NCI-H1092 treated with DMSO at 0.1 percent for 48 hours (cell line): ENCODE measurements at places on chromosomes 1 and 21.

- DNase-seq, result no peak
Measured at GRCh38 chr1:169381162-169381561, 13.2 kb downstream of the BLZF1 start.

GRCh38 chr1:210754878-210755665 lies 378.9 kb downstream of the KCNH1 start:
- peak; percentile 93 for DNase-seq

DNA sequence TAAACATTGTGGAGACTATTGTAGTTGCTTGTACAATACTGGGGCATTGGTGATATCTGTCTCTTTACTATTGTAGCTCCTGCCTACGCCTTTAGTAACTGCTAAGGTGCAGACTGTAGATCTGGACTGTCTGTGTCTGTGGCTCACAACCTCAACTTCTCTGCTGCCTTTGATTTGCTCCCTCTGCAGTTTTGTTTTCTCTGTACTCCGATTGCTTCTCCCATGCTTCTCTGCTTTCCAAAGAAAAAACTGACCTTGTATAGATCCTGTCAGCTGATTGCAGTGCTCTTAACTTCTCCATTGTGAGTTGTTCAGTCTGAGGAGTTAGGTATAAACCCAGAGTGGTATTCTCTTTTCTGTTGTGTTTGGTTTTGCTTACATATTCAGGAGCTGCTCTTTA lies 15.3 kb downstream of the MAGI3 start:
- DNase-seq, result no peak

DNA sequence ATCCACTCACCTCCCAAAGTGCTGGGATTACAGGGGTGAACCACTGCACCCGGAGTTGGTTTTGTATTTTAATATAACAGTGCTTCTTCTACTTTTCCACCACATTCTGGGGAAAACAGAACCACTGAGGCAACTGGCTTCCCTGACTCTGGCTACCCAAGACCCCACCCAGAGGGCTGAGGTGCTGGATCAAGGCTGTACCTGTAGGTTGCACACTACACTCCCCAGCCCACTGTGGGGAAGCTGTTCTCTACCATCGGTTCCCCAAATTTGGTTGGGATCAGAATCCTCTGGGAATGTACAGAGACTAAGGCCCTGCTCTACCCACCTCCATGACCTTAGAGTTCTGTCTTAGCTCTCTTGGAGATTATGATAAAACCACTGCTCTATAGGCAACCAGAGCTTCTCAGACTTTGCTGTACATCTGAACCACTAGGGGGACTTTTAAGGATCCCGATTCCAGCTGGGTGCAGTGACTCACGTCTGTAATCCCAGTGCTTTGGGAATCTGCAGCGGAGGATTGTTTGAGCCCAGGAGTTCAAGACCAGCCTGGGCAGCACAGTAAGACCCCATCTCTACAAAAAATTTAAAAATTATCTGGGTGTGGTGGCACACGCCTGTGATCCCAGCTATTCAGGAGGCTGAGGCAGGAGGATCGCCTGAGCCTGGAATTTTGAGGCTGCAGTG lies 51.6 kb downstream of the GNG4 start:
- no peak for DNase-seq

GRCh38 chr21:46269466-46269865 lies 15.9 kb downstream of the MCM3AP start:
- no peak for DNase-seq

DNA sequence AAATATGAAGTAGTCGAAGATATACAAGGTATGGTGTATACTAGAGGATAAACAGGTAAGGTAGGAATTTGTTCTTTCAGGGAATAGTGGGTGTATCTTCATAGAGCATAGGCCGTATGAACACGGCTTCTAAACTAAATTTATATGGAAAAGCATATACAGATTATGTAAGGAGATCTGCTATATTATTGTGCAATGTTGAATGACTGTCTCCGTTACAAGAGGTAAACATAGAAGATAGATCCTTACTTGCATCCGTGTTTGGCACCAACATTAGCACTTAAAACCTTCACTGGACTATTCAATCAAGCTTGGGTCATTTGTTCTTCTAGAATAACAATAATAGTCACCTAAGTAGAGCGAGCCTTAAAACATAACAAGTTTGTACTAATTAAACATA lies 45.9 kb downstream of the CLEC20A start:
- no peak for DNase-seq

DNA sequence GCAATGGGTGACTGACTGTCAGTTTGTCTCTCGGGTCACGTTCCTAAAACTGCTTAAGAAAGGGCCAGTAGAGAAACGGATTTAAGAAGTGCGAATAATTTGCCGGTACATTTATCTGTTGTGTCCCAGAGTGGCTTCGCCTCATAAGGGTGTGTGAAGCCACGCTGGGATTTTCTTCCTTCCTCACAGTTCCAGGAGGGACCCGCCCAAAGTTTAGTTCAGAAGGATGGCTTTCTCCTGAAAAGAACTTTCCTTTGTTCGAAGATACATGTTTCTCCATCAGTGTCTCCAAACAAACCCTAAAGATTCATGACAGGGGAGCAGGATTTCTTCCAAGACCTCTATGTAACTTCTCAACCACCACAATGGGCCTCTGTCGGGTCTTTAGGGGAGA lies 49.8 kb downstream of the ADAMTS1 start:
- DNase-seq, result no peak

DNA sequence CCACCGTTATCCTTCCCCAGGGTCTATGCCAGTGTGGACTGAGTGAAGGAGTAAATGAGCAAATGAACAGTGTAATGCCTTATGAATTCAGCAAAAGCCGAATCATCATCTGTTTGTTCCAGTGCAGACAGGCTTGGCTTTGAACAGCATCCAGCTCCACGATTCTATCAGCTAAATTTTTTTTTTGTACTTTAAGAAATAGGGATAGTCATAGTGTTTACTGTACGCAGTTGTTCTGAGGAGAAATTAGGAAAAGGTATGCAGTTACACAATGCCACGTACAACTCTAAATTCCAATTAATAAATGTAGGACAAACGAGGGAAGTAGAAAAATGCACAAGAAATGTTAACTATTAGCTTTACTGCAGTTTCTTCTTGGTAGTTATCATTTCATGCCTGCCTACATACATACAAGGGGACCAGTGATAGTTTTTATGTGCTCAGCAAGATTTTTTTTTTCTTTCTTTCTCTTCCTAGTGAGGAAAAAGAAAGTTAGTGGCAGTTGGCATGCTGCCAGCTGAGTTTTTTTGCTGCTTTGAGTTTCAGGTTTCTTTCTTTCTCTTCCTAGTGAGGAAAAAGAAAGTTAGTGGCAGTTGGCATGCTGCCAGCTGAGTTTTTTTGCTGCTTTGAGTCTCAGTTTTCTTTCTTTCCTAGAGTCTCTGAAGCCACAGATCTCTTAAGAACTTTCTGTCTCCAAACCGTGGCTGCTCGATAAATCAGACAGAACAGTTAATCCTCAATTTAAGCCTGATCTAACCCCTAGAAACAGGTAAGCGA lies at the start of gene IFI44L:
Gene IFI44L (plus strand): TSS at position 646 of the 777 bp plus-strand sequence. CDS start 7,468 bp downstream, outside the sequence.
- DNase-seq, result no peak

DNA sequence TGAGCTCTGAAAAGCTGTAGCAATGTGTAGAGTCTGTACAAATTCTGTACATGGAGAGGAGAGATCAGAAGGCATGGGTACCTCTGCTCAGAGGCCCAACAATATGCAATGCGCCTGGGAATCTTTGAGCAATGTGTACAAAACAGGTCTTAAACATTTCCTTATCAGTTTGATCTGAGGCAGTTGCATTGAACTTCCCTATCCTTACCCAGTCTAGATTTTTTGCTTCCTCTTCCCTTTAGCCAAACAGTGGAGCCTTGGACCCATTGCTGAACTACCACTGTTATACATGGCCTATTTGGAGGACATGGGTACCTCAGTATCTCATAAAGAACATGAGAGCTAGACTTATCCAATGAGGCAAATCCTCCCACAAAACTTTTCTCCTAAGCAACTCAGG lies 12.6 kb upstream of the MNDA start:
- no peak for DNase-seq

GRCh38 chr1:203207751-203208150 lies 21.2 kb upstream of the CHI3L1 start:
- no peak for DNase-seq

GRCh38 chr1:92446546-92446945 lies 40.2 kb downstream of the GFI1 start:
- DNase-seq, result no peak

GRCh38 chr1:154862907-154863306 lies 7.2 kb downstream of the KCNN3 start:
- no peak for DNase-seq

DNA sequence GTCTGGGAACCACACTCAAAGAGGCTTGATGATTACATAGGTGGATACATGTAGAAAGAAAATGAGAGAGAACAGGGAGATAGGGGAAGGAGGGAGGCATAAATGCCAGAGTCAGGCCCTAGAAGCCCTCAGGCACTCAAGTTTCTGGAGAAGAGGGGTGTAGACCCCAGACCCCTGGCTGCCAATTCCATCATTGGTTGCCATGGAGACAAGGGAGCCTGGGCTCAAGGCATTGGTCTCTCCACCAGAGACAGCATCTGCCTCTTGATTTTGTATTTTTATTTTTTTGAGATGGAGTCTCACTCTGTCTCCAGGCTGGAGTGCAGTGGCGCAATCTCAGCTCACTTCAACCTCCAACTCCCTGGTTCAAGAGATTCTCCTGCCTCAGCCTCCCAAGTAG lies 114.3 kb upstream of the GRIK3 start:
- DNase-seq, result no peak

DNA sequence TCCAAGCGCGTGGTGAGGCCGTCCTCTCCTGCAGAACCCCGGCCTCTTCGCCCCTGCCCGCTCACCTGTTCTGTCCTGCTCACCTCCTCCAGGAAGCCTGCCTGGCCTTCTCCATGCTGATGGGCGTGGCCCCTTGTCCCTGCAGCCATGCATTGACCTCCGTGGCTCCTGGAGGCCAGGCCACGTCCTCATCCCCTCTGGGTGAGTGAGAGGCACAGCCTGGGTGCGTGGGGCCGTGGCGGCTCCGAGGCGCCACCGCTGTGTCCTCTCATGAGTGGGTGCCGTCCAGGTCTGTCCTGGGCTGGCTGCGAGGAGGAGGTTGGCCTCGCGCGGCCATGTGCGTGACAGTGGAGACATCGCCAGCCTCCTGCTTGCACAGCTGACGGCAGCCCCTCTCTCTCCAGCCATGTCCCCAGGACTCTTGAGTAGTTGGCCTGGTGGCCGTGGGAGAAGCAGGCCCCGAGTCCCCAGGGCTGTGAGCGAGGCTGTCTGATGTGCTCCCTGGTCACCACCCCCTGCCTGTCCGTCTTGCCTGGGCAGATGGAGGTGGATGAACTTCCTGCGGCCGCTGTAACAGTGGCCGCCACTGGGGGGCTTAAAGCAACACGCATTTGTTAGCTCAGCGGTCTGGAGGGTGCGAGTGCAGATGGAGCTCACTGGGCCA lies 58.1 kb downstream of the PRKCZ start:
- no peak for DNase-seq

DNA sequence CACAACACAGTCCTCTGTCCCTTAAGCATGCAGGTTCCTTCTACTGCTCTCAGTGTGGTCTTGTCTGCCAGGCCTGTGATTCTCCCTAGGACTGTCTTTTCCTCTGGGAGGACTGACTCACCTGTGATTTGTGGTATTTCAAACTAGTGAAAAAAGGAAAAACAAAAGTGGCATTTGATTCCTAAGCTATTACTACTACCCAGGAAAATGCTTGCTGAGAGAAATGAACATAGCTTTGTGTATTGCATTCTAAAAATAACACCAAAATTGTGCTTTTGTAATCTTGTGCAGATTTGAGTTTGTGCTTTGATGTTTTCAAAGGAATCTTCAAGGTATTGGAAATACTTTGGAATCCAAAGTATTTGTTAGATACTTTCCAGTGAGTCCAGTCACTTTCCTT lies 57.0 kb downstream of the GPR161 start:
- no peak for DNase-seq

DNA sequence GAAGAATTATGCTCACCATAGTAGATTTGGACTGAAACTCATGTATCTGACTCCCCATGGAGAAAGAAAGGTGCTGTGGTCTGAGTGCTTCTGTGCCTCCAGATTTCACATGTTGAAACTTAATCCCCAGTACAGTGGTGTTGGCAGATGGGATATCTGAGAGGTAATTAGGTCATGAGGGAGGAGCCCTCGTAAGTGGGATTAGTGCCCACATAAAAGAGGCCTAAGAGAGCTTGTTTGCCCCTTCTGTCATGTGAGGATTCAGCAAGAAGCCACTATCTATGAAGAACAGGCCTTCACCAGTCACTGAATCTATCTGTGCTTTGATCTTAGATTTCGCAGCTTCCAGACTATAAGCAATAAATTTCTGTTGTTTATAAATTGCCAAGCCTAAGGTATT lies 150.1 kb downstream of the PLPP3 start:
- no peak for DNase-seq

- no peak for DNase-seq
Measured at GRCh38 chr1:179973198-179974110, 18.8 kb downstream of the CEP350 start.

DNA sequence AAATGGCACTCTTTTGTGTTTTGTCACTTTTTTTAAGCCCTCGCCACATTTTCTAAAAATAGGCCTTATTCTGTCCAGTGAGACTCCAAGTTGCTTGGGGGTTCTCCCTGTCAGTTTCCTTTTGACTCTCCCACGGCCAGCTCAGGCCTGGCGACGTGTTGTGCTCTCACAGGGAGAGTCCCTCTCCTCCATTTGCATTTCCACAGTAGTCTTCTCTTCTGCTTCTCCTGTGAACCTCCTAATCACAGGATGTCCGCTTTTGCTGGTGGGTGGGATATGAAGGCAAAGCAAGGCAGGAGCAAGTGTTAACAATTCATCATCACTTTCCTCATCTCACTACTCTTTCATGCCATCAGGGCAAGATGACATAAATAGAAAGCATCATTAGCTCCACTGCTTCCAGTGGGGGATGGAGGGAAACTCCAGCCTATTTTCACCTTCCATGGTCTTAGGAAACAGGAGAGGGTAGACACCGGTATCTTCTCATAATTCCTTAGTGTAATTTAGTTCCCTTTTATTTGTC lies 99.8 kb downstream of the INTS7 start:
- DNase-seq, result no peak

DNA sequence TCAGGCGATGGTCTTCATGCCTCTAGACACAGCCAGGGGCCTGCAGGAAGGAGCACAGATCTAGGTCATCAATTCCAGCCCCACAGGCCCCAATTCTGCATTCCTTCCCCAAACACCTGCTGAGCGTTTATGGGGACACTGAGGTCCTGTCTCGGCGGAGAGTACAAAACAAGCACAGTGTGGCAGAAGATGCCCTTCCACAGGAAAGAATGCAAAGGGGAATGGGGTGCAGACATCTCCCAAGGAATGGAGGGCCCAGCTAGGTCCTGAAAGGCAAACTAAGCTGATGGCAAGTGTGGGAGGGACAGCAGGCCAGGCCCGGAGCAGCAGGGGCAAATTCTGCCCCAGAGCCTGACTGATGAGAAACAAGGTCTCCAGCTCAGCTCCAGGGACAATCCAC lies 3.5 kb upstream of the S100A8 start:
- no peak for DNase-seq

GRCh38 chr1:116945421-116945820 lies 35.7 kb downstream of the PTGFRN start:
- DNase-seq, result no peak

DNA sequence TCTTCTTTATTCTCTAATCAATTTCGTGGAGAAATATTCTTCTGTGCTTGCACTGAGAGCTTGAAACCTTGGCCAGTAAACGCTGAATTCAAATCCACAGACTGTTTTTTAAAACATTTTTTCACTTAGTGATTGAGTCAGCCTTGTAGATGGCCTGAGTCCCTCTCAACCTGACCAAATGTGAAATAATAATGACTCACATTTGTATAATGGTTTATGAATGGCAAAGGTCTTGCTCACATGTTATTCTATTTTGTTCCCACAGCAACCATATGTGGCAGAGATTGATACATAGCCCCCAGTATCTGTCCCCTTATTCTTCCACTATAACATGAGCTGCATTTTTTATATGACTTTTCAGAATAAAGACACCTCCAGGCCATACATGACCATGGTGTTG lies 47.8 kb upstream of the CCDC190 start:
- no peak for DNase-seq
